Esophagus mucosa (tissue), 1 donor: ENCODE measurements at places on chromosomes 2 and 18. TPM values are rescaled to one million over a fixed set of nuclear protein-coding genes. Genes with fewer than 3 reads are reported as not detected.

GRCh38 chr2:157443795-157444640 lies at the start of gene CYTIP:
TSS of gene CYTIP (minus strand) at chr2:157444089. CDS start at chr2:157444020, 69 bp downstream.
- ATAC-seq: peak; percentile 66

DNA sequence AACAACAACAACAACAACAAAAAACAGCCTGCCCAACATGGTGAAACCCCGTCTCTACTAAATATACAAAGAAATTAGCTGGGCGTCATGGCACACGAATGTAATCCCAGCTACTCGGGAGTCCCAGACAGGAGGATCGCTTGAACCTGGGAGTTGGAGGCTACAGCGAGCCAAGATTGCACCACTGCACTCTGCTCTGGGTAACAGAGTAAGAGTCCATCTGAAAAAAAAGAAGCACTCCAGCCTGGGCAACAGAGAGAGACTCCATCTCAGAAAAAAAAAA lies 344.1 kb upstream of the PLGLB2 start:
- no peak for ATAC-seq

ICOS gene
- not detected for total RNA-seq

FSHR gene
- total RNA-seq: not detected

GRCh38 chr2:230941202-230942180 lies 16.4 kb upstream of the GPR55 start:
- no peak for ATAC-seq

DNA sequence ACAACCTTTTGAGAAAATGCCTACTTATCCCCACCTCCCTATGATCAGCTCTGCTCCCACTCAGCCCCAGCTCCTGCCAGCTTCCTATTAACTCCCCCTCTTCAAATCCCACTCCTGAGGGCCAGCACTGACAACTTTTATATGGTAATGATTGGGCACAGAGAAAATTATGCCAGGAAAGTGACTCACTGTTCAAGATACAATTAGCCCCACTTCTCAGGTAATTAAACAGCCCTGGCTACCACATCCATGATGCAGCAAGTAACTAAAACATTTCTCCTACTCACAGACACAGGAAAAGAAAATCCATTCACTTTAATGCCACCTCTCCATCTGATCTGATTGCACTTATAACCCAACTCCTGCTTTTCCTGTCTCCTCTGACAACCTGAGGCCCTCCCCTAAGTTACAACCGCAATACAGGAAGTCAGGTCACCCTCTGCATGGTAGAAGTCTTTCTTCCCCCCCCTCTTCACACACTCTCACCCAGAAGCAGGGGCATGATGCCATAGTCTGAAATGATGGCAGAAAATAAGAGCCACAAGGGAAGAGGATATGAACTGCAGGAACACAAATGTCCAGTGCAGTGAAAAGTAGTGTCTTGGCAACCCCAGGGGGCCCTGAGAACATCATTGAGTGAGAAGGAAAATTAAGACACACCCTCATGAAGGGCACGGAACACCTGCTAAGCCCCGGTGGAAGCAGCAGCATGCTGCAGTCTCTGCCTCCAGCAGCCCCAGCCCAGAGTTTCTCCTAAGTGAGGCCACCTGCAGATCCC lies 54.4 kb downstream of the STK39 start:
- peak; percentile 45 for ATAC-seq

DNA sequence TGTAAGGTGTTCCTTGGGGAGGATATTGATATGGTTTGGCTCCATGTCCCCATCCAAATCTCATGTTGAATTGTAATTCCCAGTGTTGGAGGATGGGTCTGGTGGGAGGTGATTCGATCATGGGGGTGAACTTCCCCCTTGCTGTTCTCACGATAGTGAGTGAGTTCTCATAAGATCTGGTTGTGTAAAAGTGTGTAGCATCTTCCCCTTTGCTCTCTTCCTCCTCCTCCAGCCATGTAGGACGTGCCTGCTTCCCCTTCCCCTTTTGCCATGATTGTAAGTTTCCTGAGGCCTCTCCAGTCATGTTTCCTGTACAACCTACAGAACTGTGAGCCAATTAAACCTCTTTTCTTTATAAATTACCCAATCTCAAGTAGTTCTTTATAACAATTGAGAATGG lies 458.7 kb downstream of the LPIN1 start:
- no peak for ATAC-seq
